Activated naive CD8-positive, alpha-beta T cell treated with anti-CD3 and anti-CD28 coated beads, Interleukin-2, amount 50 U/mL, for 24 hours (primary cell): ENCODE measurements at places on chromosomes 2 and 18.

DNA sequence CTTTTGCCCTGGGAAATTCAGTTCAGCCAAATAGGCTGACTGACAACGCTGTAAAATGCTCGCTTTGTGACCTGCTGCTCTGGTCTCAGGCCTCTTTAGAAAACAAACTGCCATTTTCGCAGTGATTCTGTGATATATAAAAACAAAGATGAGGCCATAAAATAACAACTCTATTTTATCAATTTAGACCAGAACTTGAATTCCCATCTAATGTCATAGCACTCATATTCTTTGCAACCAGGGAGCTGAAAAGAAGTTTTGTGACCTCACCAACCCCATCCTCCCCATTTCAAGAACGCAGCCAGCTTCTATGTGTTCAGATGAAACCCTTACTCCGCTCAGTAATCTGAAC is 40.3 kb downstream of the TCF4 start:
- H3K27me3 ChIP-seq, result no peaks in the 10 kb centered on the region
- no peaks in the 10 kb centered on the region for H3K36me3 ChIP-seq
- no peak for DNase-seq
- no peak overlapping the region for H3K4me3 ChIP-seq
- no peaks in the 10 kb centered on the region for H3K4me1 ChIP-seq

DNA sequence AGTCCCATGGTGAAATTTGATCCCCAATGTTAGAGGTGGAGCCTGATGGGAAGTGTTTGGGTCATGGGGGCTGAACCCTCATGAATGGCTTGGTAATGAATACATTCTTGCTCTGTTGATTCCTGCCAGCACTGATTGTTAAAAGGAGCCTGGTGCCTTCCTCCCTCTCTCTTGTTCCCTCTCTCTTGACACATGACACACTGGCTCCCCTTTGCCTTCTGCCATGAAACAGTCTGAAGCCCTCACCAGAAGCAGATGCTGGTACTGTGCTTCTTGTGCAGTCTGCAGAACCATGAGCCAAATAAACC is 30.6 kb upstream of the EPC2 start:
- no peak for DNase-seq
- no peaks in the 10 kb centered on the region for H3K27me3 ChIP-seq
- peak overlapping the region; percentile 59 for H3K27ac ChIP-seq
- no peaks in the 10 kb centered on the region for H3K36me3 ChIP-seq

GRCh38 chr2:29394311-29394980 is 279.2 kb downstream of the CLIP4 start:
- H3K27ac ChIP-seq, result no peak overlapping the region
- H3K36me3 ChIP-seq, result no peaks in the 10 kb centered on the region
- H3K4me3 ChIP-seq, result no peak overlapping the region
- H3K27me3 ChIP-seq, result peaks cover 10% of the 10 kb centered on the region

GRCh38 chr2:10982931-10983701 is 71.4 kb downstream of the KCNF1 start:
- H3K36me3 ChIP-seq, result no peaks in the 10 kb centered on the region
- peaks cover 2% of the 10 kb centered on the region for H3K27me3 ChIP-seq
- no peaks in the 10 kb centered on the region for H3K4me1 ChIP-seq
- DNase-seq, result no peak

DNA sequence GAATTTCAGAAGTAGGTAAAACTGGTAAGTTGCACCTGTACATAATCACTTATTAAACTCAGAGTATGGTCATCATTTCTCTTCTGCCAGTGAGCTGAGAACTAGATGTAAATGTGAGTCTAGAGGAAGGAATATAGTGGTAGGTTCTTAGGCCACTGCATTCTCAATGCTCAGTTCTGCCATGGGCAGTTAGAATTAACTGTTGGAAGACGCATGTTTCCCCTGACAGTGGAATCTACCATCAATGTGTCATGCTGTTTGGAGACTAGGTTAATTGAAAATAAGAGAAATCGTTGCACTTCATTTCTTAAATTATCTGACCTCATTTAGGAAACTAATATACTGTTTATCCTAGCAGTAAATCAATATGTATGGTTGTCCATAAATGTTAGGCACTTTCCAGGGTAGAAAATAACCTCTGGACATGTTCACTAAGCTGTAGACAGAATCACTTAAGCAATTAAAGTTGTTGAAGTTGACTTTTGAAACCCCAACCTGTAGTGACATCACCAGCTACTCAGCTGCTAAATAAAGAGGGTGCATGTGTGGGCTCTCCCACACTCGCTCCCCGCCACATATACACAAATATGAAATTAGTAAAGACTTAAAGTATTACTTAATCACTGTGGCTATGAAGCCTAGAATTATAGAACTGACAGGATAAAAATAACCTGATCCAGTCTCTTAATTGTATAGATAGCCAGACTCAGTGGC is 91.5 kb upstream of the NOSTRIN start:
- H3K36me3 ChIP-seq, result no peaks in the 10 kb centered on the region
- H3K27ac ChIP-seq, result no peak overlapping the region
- no peak overlapping the region for H3K4me3 ChIP-seq
- no peaks in the 10 kb centered on the region for H3K27me3 ChIP-seq
- peaks cover 6% of the 10 kb centered on the region for H3K4me1 ChIP-seq
